ENCODE measurements at places on chromosomes 3 and 15.

GRCh38 chr3:32310336-32310735, 71.9 kb downstream of the CMTM8 start:
- no peak for DNase-seq

- DNase-seq = no peak
These were observed 14.5 kb downstream of the C3orf20 start for GRCh38 chr3:14689247-14689980.

DNA sequence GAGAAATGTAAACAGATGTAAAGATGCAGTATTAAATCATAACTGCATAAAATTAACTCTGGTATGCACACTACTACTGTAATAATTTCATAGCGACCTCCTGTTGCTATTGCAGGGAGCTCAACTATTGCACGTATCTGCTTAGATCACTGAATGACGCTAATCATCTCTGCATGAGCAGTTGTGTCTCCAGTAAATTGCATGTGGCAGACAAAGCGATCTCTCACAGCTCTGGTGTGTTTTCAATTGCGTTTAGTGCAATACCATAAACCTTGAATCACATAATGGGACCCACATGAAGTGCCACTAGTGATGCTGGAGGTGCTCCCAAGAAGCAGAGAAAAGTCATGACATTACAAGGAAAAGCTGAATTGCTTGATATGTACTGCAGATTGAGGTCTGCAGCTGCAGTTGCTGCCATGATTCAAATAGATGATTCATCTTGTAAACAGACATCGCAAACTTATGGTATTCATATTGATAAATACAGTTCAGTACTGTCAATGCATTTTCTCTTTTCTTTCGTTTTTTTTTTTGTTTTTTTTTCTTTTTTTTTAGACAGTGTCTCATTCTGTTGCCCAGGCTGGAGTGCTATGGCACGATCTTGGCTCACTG, 30.2 kb upstream of the LCTL start:
- no peak for DNase-seq

DNA sequence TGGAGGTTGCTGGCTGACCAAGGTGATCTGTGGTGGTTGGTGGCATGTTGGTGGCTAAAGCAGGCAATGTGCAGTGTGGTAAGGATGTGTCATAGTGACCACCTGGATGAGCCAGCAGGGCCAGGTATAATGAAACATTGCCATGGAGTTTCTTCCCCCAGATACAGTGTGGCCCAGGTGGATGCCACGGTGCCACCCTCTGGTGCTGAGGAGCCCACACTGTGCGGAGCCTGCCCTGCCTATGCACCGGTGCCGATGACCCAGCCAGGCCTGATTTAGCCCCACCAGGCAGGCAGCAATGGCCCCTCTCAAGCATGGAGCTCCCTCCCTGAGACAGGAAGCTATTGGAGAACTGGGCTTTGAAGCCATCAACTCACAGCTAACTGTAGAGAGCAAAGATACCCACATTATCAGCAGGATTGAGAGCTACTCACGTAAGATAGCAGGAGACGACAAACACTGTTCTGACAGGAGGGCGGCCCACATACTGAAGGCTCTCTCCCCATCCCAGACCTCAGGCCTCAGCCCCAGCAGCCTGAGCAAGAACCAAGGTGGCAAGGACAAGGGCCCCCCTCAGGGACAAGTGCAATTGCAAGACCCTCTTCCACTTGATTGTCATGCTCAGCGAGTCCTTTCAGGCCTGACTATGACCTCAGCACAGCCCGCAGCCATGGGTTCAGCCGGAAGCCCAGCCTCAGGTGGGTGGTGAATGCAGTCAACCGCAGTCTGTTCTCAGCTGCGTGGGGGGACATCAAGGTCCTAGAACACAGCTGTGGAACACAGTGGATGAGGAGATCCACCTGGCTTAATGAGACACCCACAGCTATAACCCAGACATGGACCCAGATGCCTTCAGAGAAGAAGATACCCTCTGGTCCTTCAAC, 82.8 kb upstream of the CDV3 start:
- peak; percentile 18 for DNase-seq

- DNase-seq = no peak
These were observed 192.1 kb upstream of the TTC14 start for GRCh38 chr3:180409883-180410282.

DNA sequence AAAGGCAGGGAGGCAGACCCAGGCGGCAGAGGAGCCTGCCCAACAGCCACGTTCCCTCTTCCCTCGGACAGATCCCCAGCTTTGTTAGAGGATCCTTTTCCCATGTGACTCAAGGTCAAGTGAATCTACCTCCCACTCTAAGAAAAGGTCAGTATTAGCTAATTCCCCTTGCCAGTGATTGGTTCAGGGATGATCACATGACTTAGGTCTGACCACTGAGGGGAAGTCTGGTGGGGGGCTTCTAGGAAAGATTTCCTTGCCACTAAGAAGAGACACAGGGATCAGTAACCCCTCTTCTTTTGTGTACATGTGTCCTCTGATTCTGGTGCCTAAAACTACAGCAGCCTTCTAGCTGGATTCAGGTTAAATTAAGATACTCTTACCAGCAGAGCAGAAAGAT, 266.3 kb upstream of the NSMCE3 start:
- no peak for DNase-seq

GRCh38 chr3:155494332-155494731, 200.8 kb upstream of the STRIT1 start:
- no peak for DNase-seq
